Liver (tissue), 10 donors: ENCODE measurements at places on chromosomes 7 and 10. TPM values are rescaled to one million over a fixed set of nuclear protein-coding genes. Genes with fewer than 3 reads are reported as not detected.

DNA sequence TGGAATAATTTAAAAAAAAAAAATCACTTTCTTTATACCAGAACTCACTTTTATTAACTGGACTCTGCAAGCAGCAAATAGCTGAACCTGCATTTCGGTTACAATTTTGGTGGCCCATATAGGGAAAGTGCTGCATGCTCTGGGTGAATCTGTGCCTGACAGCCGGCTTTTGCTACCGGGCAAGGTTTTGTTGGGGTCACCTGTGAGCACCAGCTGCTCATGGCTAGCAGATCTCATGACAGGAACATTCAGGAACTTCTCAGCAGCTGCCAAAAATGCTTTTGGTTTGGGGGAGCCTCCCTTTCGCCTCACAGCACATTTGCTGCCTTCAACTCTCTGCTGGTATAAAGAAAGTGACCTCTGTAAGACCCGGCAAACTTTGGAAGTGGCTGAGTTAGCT lies 13.2 kb upstream of the CREB3L2 start:
- no peak for DNase-seq
- no peaks in the 10 kb centered on the region for H3K4me1 ChIP-seq
- no peak overlapping the region for H3K4me3 ChIP-seq
- no peaks in the 10 kb centered on the region for H3K36me3 ChIP-seq

DNA sequence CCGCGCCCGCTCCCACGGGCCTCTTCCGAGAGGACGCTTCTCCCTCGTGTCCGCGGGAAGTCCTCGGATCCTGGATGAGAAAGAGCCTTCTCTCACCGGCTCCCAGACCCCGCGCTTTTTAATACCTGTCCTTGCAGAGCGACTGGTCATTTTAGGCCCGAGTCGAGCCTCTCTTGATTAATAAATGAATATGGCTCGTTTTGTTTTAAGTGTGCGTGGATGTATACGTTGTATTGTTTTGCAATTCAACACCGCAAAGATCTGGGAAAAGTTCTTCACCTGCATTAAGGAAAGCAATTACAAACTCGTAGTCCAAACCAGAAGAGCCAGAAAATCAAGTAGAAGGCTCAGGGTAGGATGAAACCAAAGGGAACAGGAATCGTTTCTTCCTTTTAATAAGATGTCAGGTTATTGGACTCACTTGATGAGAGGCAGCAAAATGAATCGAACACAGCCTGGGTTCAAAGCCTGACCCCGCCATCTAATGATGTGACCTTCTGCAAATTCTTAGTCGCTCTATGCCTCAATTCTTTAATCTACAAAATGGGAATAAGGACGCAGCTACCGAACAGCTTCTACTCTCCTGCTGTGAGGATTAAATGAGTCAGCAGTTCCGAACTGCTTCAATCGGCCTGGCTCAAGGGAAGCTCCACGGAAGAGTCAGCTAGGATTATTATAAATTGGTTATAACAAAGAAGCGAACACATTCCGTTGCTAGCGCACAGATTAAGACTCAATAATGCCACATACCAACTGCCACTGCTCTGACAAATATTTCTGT lies 277.8 kb upstream of the NEBL start:
- peaks cover 4% of the 10 kb centered on the region for H3K27me3 ChIP-seq
- peaks cover 9% of the 10 kb centered on the region for H3K4me1 ChIP-seq
- H3K36me3 ChIP-seq, result no peaks in the 10 kb centered on the region
- no peak for DNase-seq
- peak overlapping the region; percentile 42 for H3K27ac ChIP-seq

DNA sequence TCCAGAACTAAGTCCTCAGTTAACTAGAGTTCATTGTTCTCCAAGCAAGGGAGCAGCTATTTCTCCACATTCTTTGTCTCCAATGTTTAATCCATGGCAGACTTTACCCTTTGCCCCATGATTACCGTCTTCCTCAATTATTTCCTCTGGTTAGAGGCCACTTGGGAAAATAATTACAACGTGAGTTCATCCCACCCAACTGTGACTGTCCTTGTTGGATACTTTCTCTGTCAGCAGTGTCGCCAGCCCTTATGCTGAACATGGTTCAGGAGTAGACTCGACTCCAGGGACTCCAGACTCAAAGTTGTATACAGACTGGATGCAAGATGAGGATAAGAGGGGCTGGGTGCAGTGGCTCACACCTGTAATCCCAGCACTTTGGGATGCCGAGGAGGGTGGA lies 17.1 kb upstream of the SEPHS1 start:
- no peak for DNase-seq
- H3K27ac ChIP-seq, result no peak overlapping the region
- no peaks in the 10 kb centered on the region for H3K27me3 ChIP-seq
- no peaks in the 10 kb centered on the region for H3K36me3 ChIP-seq

The ANXA8L1 gene
- 0.09 TPM for total RNA-seq

GRCh38 chr7:23220690-23221305 lies 25.8 kb upstream of the GPNMB start:
- no peak overlapping the region for H3K27ac ChIP-seq
- H3K36me3 ChIP-seq, result no peaks in the 10 kb centered on the region
- no peak overlapping the region for H3K4me3 ChIP-seq
- no peak for DNase-seq
- H3K4me1 ChIP-seq, result no peaks in the 10 kb centered on the region

GRCh38 chr10:78372806-78373205 lies 339.1 kb downstream of the RPS24 start:
- no peaks in the 10 kb centered on the region for H3K36me3 ChIP-seq
- no peaks in the 10 kb centered on the region for H3K27me3 ChIP-seq
- no peak overlapping the region for H3K4me3 ChIP-seq

DNA sequence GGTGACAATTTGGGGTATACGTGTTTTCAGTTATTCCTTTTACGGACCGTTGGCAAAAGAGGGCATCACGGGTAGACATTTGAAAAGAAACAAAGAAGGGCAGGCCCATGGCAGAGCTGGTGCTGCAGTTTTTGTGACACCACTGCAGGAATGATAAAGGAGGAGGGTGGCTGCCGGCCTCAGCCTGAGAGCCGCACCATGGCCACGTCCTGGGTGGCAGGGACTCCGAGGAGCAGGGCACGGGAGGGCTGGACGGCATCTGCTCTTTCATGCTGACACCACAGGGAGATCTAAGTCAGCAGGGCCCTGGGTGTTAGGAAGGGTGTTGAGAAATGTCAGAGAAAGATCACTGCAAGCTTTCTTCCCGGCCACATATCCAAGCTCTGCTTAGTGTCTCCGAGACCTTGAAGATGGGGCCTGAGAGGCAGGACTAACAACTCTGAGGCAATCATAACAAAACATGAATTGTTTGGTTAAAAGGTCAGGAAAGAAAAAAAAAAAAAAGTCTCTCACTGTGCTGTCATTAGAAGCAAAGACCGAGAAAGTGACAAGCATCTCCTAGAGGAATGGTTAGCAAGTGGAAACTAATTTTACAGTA lies 36.6 kb downstream of the INSYN2A start:
- DNase-seq, result no peak
- H3K4me1 ChIP-seq, result no peaks in the 10 kb centered on the region
- H3K4me3 ChIP-seq, result no peak overlapping the region
- H3K27ac ChIP-seq, result no peak overlapping the region
- H3K27me3 ChIP-seq, result no peaks in the 10 kb centered on the region

GRCh38 chr10:66940965-66941364 lies 15.1 kb downstream of the LRRTM3 start:
- H3K4me1 ChIP-seq, result no peaks in the 10 kb centered on the region
- no peaks in the 10 kb centered on the region for H3K27me3 ChIP-seq
- no peaks in the 10 kb centered on the region for H3K36me3 ChIP-seq
- H3K4me3 ChIP-seq, result no peak overlapping the region
- no peak for DNase-seq

DNA sequence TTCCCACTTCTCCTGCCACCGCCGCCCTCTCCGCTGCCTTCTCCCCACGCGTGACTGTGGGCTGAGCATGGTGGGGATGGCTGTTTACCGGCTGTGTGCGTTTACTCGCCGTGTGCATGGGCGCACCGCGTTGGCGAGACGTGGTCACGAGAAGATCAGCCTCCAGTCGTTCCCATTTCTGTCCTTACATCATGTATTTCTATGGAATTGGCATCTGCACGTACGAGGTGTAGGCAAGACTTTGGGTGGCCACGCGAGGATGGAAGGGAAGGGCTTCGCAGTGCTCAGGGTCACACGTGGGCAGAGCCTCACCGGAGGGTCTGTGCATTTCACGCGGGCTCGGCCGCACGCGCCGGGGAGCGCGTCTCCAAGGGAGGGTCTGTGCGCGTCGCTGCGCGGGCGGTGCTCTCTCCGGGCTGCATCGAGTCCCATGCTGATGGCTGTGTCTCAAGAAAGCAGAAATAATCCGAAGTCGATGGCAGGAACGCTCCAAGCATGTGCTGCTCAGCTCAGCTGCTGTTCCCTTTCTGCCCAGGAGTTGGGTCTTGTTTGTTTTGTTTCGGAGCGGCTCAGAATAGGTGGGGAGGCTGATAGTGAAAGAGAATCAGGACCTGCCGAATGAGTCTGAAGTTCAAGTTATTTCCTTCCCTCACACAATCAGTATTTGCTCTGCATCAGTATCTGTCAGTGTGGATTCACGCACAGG lies 973 bp downstream of the CAMK1D start:
- H3K36me3 ChIP-seq, result no peaks in the 10 kb centered on the region
- no peaks in the 10 kb centered on the region for H3K27me3 ChIP-seq
- H3K4me3 ChIP-seq, result peak overlapping the region; percentile 61

The VWDE gene
- total RNA-seq, result 0.59 TPM

The STAMBPL1 gene
- 5.5 TPM for total RNA-seq

The AGR3 gene
- not detected for total RNA-seq

GRCh38 chr10:107059872-107060271 lies 104.6 kb downstream of the SORCS1 start:
- DNase-seq, result no peak
- no peaks in the 10 kb centered on the region for H3K36me3 ChIP-seq
- peaks cover 16% of the 10 kb centered on the region for H3K4me1 ChIP-seq
- no peak overlapping the region for H3K4me3 ChIP-seq
- no peak overlapping the region for H3K27ac ChIP-seq

- DNase-seq, result no peak
- no peaks in the 10 kb centered on the region for H3K27me3 ChIP-seq
- no peak overlapping the region for H3K27ac ChIP-seq
Observed at GRCh38 chr10:116044801-116045248, 228.2 kb downstream of the GFRA1 start.

DNA sequence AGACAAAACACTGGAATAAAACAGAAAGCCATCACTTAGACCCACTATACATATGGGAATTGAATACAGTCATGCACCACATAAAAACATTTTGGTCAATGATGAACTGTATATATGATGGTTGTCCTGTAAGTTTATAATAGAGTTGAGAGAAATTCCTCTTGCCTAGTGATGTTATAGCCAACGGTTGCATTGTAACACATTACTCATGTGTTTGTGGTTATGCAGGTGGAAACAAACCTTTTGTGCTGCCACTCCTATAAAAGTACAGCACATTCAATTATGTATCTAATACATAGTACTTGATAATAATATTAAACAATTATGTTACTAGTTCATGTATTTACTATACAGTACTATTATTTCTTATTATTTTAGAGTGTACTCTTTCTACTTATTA lies 381.2 kb upstream of the MBL2 start:
- H3K27ac ChIP-seq, result no peak overlapping the region
- no peaks in the 10 kb centered on the region for H3K27me3 ChIP-seq
- no peaks in the 10 kb centered on the region for H3K36me3 ChIP-seq

- DNase-seq, result no peak
- no peak overlapping the region for H3K27ac ChIP-seq
- no peaks in the 10 kb centered on the region for H3K36me3 ChIP-seq
- H3K4me1 ChIP-seq, result no peaks in the 10 kb centered on the region
- H3K27me3 ChIP-seq, result no peaks in the 10 kb centered on the region
Observed at GRCh38 chr10:117740691-117741222, 198.2 kb downstream of the EMX2 start.

The ADAM22 gene
- 0.25 TPM for total RNA-seq

DNA sequence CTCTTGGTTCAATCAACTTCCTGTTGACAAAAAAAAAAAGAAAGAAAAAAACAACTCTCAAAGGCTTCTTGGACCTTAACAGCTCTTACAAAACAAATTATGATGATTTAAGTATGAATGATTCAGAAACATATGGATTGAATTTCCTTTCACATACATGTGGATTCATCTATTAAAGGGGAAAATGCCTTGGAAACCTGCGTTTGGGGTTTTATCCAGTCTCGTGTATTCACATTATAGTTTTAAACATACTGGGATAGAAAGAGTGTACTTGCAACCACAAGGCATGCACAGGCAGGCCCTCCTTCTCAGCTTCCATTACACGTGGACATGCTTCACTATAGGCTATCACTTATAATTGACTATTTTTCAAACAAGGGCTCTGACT lies 286.7 kb downstream of the INHBA start:
- DNase-seq, result no peak
- no peak overlapping the region for H3K4me3 ChIP-seq
- H3K4me1 ChIP-seq, result peaks cover 19% of the 10 kb centered on the region
- H3K27ac ChIP-seq, result no peak overlapping the region
- H3K36me3 ChIP-seq, result no peaks in the 10 kb centered on the region

DNA sequence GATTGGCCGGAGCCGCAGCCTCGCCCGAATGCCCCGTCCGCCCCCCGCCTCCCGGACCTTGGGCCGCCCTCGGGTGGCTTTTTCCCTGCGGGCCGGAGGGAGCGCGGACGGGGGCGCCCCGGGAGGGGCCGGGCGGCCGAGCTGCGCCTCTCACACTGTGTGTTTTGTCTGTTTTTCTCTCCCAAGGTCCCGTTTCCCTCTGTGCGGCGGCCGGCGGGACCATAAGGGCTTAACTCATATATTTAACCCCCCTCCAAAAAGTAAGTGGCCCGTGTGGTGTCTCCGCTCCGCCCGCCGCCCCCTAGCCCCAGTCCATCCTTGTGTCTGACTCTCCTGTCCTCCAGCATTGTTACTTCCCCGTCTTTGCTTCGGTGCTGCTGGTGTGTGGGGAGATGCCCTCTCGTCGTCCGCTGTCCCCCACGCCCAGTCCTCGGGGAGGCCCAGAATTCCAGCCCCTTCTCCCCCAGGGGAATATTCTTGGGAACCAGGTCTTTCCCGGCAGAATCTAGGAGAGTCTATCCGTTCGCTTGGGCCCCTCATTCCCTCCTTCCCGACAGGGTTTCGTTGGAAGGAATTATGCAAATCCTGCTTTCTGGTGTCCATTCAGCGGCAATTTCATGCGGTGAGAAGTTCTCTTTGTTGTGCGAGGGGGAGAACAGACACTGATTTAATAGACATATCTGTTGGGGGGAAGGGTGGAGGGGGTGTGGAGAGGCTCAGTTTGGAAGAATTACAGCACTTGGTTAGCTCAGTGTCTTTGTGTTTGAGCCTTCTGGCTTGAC lies 1.3 kb downstream of the LCOR start:
- H3K27ac ChIP-seq, result peak overlapping the region; percentile 89
- H3K4me3 ChIP-seq, result peak overlapping the region; percentile 62
- H3K36me3 ChIP-seq, result no peaks in the 10 kb centered on the region
- peak; percentile 44 for DNase-seq
- peaks cover 32% of the 10 kb centered on the region for H3K4me1 ChIP-seq

The NPM3 gene
- total RNA-seq, result 9.3 TPM

GRCh38 chr7:18530224-18531179 lies 35.0 kb downstream of the HDAC9 start:
- no peak for DNase-seq
- no peaks in the 10 kb centered on the region for H3K27me3 ChIP-seq
- no peak overlapping the region for H3K4me3 ChIP-seq
- no peaks in the 10 kb centered on the region for H3K36me3 ChIP-seq

- DNase-seq, result no peak
- no peak overlapping the region for H3K27ac ChIP-seq
- H3K4me1 ChIP-seq, result no peaks in the 10 kb centered on the region
- H3K27me3 ChIP-seq, result no peaks in the 10 kb centered on the region
Observed at GRCh38 chr7:24630596-24630995, 57.3 kb downstream of the PALS2 start.

The RFC2 gene
- 23.8 TPM for total RNA-seq

The SCIN gene
- total RNA-seq, result 0.23 TPM

The OR6B1 gene
- total RNA-seq, result 0.05 TPM
